Cardiac muscle cell (in vitro differentiated cells and primary cell): ENCODE measurements at places on chromosomes 6 and 20.

DNA sequence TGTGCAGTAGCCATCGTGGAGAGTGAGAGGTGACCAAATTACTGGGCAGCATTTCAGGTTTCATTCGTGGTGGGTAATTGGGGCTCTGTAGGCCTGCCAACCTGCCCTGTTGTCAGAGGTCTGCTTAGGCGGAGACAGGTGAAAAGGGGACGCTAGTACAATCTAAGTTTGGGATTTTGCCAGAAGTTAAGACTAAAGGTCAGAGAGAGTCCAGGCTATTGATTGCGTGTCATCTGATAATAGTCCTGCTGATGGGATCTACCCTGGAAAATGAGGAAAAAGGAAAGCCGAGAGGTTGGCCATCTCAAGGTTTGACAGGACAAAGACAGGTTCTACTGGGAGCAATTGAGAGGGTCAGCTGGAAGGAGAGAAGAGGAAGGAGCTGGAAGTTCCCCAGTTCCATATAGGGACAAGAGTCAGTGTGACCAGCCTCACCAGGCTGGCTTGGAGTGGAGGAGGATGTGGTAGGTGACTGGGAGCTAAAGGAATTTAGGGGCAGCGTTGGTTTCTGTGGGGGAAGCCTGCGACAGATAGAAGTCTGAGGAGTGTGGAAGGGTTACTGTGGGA is 10.9 kb downstream of the ARFGEF2 start:
- no peak for DNase-seq

GRCh38 chr20:24124003-24124402 is 135.4 kb upstream of the GGTLC1 start:
- no peak for DNase-seq

- no peak for DNase-seq
These were observed 55.4 kb upstream of the SIRPG start for GRCh38 chr20:1712634-1713624.

DNA sequence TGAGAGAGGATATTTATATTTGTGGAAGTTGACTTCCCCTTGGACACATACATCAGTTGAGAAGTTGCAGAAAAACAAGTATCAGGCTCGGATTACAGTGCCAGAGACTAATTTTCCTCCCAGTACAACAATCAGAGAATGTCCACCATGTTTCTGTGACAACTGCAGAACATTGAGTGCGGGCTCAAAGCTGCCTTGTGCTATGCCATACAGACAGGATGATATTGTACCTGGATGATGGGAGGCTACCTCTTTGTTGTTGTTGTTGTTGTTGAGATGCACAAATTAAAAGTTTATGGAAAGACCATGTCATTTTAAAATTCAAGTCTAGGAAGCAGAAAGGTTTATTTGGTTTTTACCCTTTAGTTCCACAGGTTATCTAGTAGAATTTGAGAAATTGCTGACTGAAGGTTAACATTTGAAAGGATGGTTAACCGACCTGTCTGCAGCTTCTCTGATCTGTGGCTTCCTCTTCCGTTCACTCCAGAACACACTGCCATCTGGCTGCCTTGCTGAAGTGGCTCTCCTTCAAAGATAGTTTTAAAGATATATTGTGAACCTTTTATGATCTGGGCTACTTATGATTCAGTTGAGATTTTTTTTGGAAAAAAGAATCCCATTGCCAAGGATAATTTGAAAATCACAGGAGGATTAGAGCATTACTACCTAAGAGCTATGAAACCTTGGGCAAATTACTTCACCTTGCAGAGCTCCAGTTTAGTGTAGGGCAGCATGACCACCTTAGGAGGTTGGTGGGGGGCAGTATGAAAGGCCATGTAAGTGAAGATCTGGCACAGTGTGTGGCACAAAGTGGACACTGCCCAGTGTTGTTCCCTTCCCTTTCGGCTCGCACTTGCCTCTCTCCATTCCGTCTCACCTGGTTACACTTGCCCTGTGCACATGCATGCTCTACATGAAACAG is 15.9 kb downstream of the TMEM200A start:
- no peak for DNase-seq

DNA sequence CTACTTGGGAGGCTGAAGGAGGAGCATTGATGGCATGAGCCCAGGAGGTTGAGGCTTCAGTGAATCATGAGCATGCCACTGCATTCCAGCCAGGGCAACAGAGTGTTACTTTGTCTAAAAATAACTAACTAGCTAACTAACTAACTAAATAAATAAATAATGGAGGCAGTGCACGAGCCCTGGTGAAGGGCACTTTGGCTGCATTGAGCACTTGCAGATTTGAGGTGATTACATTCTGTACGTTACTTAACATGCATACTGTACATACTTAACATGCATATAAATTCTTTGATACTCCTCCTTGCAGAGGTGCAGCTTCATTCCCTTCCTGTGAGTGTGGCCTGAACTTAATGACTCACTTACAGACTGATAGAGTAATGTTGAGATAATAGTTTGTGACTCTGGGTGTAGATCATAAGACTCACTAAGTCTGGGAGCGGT is 10.7 kb downstream of the HLA-A start:
- DNase-seq: peak; percentile 75

GRCh38 chr6:6377621-6378020 is 57.2 kb upstream of the F13A1 start:
- no peak for DNase-seq

- DNase-seq: no peak
These were observed 250.2 kb downstream of the ZNF217 start for GRCh38 chr20:53343448-53343847.

DNA sequence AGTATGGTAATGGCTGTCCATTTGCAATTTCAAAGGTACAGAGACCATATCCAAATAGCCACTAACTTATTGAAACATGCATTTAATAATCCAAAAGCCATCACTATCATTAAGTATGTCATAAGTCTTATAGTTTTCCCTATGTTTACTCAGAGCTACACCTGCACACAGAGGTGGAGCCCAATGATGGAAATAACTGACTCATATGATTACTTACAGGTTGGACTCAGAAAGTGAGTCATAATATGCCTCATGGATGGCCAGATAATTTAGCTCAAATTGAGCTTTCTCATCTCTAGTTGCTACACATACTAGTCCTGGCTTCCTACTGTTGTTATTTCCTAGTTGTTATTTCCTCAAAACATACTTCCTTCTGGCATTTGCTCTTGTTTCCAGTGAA is 104.4 kb upstream of the KHDRBS2 start:
- DNase-seq: no peak
